ENCODE measurements at places on chromosomes 1 and 21.

DNA sequence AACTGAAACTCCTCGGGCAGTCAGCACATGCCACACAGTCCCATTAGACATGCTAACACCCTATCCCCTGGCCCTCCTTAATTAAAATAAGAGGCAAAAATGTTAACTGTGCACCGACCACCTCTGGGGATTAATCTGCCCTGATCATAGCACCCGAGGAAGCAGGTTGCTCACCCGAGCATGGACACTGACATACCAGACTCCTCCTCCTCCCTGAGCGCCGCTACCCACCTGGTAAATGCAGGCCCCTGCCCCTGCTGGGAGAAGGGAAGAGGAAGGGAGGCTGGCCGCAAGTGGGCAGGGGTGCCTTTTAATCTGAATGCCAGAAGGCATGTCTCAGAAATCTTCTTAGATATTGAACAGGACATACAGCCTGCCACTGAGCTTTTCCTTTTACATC is 360.9 kb downstream of the RRAGC start:
- no peak for DNase-seq

DNA sequence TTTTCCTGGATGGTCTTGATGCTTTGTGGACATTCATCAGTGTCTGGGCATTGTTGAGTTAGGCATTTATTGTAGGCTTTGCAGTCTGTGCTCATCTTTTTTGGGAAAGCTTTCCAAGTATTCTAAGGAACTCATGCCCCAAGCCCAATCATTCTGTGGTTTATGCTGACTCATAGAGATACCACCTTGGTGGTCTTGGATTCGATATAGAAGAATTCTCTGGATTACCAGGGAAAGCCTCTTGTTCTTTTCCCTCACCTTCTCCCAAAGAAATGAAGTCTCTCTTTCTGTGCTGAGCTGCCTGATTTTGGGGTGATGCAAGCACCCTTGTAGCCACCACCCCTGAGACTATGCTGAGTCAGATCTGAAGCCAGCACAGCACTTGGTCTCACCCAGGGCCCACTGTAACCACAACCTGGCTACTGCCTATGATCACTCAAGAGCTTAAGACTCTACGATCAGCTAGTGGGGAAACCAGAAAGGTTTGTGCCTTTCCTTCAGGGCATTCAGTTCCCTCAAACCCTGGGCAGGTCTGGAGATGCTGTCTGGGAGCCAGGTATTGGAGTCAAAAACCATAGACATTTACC is 422.6 kb downstream of the NUF2 start:
- peak; percentile 27 for DNase-seq

DNA sequence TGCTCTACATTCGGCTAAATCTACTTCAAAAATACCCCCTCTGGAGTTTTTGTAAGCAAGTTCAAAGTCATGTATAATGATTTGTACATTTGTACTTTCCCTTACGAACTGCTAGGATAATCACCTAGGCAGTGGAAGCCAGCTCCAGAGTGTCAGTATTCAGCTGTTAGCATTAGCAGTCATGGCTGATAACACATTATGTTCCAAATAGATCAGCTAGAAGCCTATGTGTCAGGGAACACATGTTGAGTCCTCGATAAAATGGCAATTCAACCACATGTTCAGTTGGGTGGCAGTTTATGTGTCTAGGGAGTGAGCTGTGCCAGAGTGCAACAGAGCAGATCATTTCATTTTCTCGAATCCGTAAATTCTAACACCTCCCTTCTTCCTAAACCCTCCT is 65.8 kb upstream of the KRTAP11-1 start:
- DNase-seq, result no peak

DNA sequence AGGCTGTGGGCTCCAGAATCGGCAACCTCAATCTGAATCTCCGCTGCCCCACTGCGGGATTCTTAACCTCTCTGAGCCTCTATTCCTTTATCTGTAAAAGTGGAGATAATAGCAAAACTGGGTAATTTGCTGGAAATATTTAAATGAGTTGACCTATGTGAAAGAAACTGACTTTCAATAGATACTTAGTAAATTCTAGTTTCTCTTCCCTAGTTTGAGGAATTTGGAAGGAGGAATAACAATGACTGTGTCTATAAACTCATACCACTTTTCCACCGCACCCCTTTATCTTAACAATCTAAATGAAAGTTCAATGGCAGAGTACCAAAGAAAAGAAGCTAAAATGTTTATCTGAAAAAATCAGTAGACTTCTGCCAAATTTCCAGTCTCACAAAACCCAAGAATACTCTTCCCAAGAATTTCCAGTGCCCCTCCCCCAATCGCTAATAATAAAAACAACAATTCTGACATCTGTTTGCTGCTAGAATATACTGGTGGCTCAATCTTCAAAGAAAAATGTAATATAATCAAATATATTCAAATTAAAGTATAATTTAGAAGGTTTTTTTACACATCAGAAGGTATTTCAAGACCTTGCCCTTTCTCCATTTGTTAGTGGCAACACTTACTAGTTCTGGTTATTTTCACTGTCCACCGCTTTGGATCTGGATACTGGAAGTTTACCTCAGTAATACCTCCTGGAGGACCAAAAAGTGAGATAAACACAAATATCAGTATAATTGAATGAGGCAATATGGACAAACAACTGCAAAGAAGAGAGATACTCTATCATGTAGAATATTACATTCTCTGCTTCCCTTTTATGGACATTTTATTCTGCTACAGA is 171.2 kb downstream of the LTN1 start:
- no peak for DNase-seq

- no peak for DNase-seq
These were observed 20.2 kb downstream of the SLC27A3 start for GRCh38 chr1:153795330-153795837.

DNA sequence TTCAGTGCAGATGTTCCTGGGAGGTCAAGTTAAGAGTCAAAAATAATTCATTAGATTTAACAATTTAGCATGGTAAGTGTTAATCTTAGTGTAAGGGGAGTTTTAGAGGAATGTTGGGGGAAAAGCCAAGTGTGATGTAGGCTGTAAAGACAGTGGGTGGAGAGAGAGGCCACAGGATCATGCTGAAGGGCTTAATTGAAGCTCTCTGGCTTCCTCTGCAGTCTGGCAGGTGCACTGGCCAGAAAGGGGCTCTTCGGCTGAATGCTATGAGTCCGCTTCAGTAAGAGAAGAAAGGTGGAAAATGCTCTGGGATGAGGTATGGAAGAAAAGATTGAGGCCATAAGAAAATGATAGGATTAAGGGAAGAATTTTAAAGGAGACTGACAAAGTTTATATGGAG is 3.0 kb downstream of the BRDT start:
- DNase-seq, result no peak

GRCh38 chr21:44513389-44514217 is 26.4 kb downstream of the KRTAP10-1 start:
- DNase-seq, result no peak

DNA sequence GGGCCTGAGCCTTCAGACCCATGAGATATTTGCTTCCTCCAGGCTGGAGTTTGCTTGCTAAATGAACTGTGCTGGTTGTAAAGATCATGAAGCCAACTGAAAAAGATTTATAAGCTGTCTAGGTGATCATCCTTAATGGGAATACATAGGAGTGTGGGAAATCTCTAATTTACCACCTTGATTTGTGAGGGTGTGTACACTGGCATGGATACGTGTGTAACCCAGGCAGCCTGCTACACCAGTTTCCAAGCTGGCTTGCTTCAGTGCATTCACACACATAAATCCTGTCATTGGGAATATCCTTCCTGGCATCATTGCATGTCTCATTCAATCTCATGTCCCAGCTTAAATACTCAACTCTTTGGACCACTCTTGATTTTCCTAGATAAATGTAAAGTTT is 57.6 kb upstream of the GNG12 start:
- peak; percentile 32 for DNase-seq
